Activated T-cell treated with anti-CD3 and anti-CD28 coated beads, Interleukin-2, amount 50 U/mL, for 24 hours (primary cell): ENCODE measurements at places on chromosomes 7 and 10.

DNA sequence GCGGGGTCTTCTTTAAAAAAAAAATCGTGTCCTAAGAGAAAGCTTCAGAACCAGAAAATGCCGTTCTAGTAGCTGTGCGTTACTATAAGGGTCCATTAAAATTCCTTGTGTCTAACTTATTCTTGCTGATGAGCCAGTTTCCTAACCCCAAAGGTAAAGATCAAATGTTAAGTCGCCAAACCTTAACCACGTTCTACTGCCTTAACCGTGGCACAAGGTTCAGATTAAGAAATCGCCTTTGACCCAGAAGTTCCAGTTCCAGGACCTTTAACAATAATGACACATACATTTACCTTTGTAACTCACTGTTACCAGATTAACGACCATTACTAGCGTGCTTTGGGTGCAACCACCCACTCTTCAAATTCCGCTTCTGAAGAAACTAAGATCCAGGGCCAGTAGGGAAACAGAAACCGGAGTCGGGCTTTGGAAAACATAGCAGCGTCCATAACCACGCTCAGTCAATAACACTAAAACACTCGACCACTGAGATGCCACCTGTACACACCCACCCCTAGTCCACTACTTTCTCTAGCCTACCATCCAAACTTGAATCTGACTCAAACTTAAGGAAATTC, 620 bp downstream of the BET1 start:
- DNase-seq = no peak

GRCh38 chr7:78400038-78400437, 601.5 kb downstream of the PHTF2 start:
- DNase-seq = no peak

GRCh38 chr10:44193567-44194220, 191.2 kb downstream of the CXCL12 start:
- DNase-seq = no peak

GRCh38 chr10:48469516-48470020, 135.3 kb downstream of the ARHGAP22 start:
- peak; percentile 22 for DNase-seq

DNA sequence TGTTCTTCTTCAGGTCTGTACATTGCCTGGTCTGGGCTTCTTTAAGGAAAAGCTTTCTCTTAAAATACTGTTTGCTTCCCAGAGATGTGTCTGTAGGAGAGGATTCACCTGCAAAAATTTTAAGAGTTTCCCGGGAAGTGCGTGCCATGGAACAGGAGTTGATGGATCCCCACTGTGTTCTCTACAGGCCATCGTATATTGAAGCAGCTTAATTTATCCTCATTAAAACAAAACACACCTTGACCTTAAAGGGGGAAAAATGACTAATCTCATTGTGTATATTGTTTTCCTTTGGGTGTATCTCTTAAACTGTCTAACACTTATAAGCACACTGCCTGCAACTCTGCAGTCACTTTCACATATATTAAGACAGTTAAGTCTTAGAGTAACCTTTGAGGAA, 111.4 kb downstream of the ST7 start:
- no peak for DNase-seq

GRCh38 chr7:37944737-37945054, 24.3 kb downstream of the EPDR1 start:
- no peak for DNase-seq

DNA sequence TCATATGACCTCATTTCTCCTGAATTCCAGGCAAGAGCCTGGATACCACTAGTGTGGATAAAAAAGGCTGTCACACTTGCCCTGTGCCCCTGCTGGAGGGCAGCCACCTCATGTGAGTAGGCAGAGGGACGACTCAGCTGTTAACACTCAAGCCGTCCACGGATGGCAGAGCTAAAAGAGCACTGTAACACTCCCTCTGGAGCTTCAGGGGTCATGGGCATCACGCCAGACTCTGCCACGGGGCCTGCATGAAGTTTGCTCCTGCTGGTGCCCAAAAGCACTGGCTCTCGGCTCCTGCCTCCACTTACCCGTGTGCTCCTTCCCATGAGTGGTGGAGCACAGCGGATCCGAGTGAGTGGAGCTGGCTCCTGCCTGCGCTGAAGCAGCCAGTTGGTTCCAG, 919.8 kb upstream of the C7orf33 start:
- no peak for DNase-seq

DNA sequence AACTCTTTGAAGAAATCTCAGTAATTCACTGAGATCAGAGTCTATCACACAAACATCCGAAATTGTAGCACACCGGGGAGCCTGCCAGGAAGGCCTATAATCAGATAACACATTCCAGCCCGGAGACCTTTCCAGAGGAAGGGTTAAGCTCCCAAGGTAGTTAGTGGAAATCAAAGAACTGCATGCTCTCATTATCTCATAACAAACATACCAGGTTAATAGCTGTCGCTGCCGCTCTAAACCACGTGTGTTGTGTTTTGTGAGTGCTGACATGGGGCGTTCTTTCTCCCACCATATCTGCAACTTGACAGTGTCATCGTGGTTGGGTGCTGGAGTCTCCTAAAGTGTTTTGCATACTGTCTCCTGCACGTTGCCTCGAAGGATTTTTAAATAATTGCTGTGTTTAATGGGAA, 120.7 kb upstream of the CARD11 start:
- DNase-seq = no peak

DNA sequence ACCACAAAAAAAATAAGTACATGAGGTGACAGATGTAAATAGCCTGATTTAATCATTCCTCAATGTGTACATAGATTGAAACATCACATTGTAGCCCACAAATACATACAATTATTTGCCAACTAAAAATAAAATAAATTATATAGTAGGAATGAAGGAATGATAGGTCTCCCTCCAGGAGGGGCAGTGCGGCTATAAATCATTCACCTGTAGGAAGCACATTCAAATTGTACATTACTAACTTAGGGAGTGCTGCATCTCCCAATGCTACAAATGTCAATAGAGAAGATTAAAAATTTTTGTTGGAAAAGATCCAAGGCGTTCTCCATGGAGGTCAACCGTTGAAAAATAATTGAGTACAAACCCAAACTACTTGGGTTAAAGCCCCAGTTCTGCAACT, 4.2 kb downstream of the KBTBD2 start:
- no peak for DNase-seq

DNA sequence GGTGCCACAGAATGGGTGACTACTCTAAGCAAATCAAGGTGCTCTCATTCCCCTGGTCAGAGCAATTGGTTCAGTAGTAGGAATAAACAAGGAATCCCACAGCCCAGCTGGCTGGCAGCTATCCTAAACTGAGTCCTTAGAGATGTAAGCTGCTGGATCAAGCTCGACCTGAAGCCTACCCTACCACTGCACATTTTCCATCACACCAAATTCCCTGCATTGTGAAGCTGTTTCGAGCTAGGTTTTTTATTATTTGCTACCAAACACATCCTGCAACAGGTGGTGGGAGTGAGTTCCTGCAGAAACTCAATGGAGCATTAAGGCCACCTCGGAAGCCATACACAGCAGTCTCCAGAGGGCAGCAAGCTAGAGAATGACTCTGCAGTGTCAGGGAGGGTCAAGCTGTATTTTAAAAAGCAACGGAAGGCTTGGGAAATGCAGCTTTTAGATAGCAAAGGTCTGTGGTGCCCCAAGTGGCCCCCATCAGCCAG, 33.7 kb upstream of the TNRC18 start:
- no peak for DNase-seq

GRCh38 chr10:80462981-80463741, 9.1 kb downstream of the TSPAN14 start:
- no peak for DNase-seq

GRCh38 chr10:15901889-15902288, 41.6 kb upstream of the MINDY3 start:
- DNase-seq = no peak

DNA sequence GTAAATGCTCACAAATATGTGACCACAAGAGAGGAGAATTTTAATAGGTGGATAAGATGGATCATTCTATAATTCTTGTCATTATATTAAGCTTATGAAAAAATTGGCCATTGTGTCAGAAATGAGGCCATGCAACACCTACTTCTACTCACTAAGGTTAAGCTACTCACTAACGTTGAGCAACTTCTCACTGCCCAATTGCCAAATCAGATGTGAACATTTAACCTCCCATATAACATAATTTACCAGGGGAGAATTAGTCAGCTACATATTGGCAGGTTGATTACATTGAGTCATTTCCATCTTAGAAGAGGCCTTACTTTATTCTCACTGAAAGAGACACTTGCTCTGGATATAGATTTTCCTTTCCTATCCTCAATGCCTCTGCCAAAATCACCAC, 211.2 kb upstream of the DGKB start:
- DNase-seq = no peak

- no peak for DNase-seq
Measured at GRCh38 chr7:106767498-106768323, 97.4 kb upstream of the PIK3CG start.

DNA sequence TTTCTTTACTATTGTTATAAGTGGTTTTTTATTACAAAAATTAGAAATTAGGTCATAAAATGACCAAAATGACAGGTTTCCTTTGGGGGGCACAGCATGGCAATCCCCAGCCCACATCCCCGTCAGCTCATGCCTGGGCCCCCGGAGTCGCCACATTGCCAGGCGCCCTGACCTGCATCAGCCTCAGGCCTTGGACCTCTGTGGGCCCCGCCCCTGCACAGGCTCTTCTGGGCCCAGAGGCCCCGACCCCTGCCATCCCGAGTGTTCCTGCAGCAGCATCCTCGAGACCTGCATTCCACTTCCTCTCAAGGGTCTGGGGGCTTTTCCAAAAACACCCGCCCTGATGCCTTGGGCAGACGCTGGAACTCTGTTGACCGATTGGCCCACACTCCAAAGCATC, 391.1 kb upstream of the MGMT start:
- DNase-seq = no peak

DNA sequence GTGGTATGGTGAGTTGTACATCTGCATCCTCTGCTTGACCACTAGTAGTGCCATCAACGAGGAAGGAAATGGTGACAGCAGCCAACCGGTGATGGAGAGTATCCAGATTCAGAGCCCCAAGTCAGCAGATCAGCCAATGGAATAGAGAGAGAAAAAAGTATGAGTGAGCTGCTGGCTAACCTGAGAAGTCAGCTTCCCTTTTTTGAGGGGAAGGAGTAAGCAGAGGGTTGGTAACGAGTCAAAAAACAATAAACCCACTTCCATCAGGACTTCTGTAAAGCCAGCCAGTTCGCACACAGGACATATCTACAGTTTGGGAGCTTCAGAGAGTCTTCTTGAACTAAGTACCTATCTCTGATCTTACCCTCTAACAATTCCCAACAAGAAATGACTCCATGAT, 8.9 kb downstream of the SLC25A28 start:
- DNase-seq = no peak

- DNase-seq = no peak
Measured at GRCh38 chr10:76086761-76087639, 655.6 kb downstream of the LRMDA start.

DNA sequence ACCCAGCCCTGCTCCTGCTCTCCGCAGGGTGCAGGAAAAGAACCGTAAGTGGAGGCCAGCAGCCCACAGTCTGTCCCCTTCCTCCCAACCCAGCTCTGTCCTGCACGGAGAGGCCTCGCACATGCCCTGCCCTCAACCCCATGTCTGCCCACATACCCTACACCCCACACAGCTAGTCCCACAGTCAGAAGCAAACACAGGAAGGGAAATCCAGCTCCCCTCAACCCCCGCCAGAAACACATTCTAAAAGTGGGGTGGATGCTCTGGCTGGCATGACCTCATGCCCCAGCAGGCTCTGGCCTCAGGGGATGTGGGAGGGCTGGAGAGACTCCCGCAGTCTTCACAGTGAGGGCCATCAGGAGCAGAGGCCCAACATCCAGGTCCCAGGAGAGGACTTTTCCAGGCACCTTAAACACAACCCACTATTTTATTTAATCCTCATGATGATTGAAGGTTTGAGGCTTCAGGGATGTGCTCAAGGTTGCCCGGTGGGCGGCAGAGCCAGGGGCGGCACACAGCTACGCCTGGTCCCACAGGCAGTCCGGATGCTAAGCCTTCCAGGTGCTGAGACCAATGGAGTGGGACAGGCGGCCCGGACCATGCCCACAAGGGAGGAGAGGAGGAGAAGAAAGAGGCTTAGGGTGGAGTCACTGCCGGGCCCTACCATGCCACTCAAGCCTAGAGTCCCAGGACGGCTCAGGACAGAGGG, 29.9 kb downstream of the CALML5 start:
- no peak for DNase-seq

- no peak for DNase-seq
Measured at GRCh38 chr7:82364671-82365070, 78.9 kb downstream of the CACNA2D1 start.

- no peak for DNase-seq
Measured at GRCh38 chr7:6612819-6613218, 2.6 kb upstream of the ZNF853 start.

DNA sequence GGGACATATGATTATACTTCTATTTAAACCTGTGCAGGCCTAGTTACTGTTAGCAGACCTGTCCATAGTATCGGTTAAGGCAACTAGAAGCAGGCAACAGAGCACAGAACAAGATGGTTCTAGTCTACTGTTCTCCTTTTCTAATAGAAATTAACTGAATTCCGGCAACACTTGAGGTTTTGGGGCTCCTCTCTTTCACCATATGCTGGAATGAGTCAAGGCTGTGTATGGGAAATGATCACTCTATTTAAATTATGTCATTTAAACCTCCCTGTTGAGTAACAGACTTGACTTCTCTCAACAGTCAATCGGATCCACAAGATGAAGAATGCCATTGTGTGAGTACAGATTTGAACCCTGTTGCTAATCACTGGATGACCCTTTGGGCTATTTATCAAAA, 6.2 kb upstream of the OTUD1 start:
- DNase-seq = no peak

DNA sequence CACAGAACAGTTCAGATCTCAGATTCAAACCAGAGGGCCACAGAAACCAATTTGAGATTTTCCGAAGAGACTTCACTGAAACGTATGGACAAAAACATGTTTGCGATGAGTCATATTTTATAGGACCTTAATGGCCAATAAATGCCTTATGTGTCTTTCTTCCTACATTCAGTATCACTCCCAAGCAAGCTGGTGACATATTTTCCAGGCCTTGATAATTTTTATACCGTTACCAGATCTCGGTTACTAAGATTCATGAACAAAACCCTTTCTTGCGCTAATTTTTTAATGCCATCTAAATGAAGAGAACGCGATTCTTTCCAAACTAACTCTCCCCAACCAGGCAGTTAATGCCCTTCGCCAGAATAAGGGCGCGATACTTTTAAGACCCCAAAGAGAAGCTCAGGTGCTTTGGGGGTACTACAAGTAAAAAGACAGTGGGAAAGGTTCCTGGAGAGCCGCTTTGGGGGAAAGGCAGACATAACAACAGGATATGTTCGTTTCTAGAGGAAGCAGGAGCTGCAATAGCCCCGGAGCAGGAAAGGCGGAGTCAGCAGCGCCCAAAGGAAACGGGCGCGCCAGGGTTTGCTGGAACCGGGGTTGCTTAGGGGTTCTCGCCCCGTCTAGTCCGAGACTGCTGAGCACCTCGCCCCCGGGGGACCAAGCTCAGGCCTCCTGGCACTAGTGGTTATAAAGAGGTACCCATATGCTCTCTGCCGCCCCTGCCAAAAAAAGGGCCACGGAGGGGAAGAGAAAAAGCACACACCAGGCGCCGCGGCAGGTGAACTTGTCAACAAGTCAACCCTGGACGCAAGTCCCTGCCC, 884 bp downstream of the ICA1 start:
- DNase-seq = peak; percentile 44

GRCh38 chr7:131858611-131859010, 302.2 kb upstream of the PODXL start:
- DNase-seq = no peak

GRCh38 chr7:139635526-139636302, 112.2 kb downstream of the CLEC2L start:
- peak; percentile 72 for DNase-seq

GRCh38 chr7:73829921-73830680, 695 bp upstream of the CLDN4 start:
- DNase-seq = no peak

- DNase-seq = no peak
Measured at GRCh38 chr10:12733271-12733670, 268.2 kb downstream of the CCDC3 start.
